ENCODE measurements at places on chromosomes 6 and 20.

GRCh38 chr20:2387180-2387577 lies 6.5 kb downstream of the TGM6 start:
- peak; percentile 19 for DNase-seq

DNA sequence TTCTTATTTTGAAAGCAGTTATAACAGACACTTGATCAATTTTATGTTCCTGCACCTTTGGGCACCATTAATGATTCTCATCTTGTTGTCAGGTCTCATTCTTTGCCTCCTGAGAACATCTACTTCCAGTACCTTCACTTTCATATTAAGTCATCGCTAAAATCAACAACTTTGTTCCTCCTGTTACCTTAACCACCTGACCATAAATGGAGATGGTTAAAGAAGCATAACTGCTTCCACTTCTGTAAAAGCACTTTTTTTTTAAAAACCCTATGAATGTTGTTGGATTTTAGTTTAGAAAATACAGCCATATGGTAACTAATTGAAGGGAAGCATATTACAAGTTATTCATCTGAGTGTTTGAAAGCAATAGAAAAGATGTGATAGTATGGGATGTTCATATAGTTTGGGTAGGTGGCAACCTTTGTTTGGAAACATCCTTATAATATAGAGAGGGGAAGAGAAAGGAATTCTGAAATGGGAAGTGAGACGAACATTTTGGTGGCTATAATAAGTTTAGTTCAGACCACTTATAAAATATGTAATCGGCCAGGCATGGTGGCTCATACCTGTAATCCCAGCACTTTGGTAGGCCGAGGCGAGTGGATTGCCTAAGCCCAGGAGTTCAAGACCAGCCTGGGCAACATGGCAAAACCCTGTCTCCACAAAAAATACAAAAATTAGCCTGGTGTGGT lies 53.9 kb downstream of the AFG1L start:
- no peak for DNase-seq

DNA sequence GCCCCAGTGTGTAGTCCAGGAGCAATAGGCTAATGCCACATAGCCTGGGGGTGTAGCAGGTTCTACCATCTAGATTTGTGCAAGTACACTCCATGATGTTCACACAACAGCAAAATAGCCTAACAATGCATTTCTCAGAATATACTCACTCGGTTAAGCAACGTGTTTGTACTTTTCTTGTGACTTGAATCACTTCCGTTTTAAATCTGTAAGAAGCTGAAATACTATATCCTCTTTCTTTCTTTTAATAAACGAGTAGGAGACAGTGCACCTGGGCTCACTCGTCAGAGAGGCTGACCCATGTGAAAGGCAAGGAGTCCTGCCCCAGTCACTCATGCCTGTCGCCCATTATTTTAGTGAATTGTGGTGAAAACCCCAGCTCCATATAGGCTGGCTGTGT lies 201.6 kb downstream of the FOXA2 start:
- no peak for DNase-seq

DNA sequence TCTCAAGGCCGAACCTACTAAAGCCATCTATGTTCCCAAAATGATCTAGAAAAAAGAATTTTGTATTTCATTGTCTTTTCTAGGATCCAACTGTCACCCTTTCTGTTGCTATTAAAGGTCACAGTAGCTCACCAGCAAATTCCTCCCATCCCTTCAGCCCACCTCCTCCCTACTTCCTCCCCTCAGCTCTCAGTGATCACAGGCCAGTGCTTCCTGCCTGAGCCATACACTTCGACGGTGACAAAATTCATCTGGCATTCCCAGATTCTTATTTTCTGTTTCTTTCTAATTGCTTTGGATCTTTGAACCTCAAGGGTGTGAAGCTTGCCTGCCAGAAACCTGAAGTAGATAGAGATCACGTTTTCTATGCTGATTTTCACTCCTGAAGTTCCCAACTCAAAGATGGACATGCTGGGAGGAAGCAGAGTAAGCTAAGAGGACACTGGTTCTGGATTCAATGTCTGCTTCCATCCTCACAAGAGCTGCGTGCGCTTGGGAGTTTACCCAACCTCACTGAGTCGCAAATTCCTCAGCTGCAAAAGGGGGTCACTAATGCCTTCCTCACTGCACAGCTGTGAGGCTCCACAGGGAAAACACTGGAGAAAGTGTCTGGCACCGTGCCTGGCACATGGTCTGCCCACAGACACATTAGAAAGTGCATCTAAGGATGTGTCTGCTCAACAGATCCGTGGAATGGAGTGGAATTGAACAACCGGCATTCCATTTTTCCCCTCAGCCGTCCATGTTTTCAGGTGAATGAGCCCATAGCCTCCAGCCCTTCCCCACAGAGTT lies 34.5 kb downstream of the MDGA1 start:
- DNase-seq = no peak

DNA sequence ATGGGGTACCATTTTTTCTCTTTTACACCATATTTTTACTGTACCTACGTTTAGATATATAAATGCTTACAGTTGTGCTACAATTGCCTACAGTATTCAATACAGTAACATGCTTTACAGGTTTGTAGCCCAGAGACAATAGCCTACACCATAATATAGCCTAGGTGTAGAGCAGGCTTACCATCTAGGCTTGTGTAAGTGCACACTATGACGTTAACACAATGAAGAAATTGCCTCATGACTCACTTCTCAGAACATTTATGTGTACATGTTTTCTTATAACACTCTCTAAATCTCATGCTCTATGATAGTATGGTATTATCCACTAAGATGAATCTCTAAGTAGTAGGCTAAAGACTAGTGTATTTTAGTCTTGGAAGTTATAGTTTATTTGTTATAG lies 13.5 kb downstream of the GPR63 start:
- DNase-seq = no peak

All from GDM1 (cell line).